ENCODE measurements at places on chromosomes 4 and X.

DNA sequence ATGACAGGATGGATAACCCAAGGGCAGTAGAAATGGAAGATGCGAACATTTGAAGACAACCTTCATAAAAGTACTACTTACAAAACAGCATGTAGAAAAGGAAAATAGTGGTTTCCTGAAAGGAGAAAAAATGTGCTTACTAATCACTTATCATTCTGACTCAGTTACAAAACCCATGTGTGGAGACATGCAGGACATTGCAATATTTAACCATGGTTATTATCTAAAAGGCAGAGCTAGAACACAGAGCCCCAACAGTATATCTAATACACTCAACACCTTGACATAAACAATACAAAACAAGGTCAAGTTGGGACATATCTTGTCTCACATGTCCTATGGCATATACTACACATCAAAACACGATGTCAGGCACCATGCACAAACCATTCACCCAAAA, 55.9 kb downstream of the EIF4E start:
- DNase-seq, result peak; percentile 22

GRCh38 chrX:110877326-110877725, 81.7 kb upstream of the CHRDL1 start:
- no peak for DNase-seq

DNA sequence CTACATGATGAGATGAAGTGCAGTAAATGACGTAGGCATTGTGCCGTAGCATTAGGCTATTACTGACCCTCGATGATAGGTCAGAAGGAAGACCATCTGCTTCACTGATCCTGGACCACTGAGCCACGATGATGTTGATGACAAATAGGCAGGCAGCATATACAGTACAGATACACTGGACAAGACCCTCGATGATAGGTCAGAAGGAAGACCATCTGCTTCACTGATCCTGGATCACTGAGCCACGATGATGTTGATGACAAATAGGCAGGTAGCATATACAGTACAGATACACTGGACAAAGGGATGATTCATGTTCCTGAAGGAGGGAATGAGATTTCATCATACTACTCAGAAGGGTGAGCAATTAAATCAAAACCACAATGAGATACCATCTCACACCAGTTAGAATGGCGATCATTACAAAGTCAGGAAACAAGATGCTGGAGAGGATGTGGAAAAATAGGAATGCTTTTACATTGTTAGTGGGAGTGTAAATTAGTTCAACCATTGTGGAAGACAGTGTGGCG, 50.9 kb downstream of the BEND4 start:
- DNase-seq, result no peak

GRCh38 chr4:95478679-95479078, 70.1 kb downstream of the UNC5C start:
- DNase-seq, result no peak

DNA sequence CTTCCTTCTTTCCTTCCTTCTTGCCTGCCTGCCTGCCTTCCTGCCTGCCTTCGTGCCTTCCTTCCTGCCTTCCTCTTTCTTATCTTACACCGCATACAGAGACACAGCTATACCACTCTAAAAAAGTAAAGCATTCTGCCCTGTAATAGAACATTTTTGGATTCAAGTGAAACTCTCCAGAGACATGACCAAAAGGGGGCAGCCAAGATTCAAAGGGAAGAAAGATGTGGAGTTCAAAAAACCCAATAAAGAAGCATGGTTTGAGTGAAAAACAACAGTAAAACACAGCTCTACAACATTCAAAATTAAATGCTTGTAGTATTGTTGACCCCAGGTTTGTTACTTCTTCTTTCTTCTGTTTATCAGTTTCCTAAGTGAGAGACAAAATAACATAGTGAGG, 914.9 kb upstream of the PCDH7 start:
- no peak for DNase-seq

DNA sequence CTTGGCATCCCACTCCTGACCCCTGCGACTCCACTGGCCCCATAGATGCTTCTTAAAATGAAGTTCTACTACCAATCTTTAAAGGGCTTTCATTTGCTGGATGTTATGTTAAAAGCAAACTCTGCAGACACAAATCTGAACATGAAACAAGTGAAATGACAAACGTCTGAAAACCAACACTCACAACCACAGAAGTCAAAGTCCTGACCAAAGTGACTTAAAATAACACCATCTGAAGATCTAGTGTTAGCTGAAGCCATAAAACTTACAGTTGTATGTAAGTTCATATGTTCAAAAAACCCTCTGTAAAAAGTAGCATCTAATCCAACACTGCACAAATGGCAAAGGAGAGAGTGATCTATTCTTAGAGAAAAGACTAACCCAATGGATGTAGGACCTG, 178.7 kb downstream of the SH3KBP1 start:
- DNase-seq, result no peak

DNA sequence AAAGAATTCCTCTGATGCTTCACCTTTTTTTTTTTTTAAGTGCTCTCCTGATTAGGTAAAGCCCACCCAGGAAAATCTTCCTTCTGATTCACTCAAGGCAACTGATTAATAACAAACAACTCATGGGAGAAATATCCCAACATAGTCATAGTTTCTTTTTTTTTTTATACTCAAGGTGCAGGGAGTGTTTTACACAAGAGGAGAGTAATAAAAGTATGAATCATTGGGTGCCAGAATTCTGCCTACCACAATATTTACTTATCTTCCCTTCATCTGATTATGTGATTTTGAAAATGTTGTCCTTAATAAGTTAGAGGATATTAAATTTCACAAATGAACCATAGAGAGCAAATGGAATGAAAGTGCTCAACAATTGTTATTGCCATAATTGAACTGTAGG, 329.9 kb downstream of the TECRL start:
- no peak for DNase-seq

DNA sequence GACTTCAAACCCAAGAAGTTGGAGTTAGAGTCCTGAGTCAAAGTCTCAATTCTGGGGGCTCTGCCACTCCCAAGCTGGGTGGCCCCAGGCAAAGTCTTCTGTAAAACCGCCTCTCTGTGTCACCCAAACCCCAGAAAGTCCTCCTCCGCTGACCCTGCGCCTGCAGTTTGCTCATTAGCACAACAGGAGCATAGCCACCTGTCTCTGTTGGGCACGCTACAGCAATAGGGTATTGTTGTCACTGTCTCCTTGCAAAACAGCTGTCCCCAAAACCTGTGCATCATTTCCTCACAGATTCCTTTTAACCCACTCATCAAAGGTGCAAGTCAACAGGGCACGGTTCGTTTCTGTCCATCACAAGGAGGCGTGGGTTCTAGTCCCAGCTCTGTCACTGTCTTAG, 8.0 kb upstream of the DGAT2L6 start:
- DNase-seq, result no peak

DNA sequence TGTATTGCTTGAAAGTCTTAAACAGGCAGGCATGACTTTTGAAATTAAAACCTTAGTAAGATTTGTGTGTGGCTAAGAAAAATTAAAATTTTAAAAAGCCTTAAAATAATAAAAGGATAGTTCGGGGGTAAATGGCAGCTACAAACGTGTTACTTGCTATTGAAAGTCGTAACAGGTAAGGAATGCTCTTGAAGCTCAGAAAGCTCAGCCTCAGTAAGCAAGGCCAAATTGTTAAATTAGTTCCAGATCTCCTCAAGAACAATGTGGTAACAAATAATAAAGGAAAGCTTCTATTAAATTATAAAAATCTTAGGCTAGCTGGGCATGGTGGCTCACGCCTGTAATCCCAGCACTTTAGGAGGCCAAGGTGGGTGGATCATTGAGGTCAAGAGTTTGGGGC, 25.5 kb downstream of the PRMT9 start:
- no peak for DNase-seq

- no peak for DNase-seq
Measured at GRCh38 chr4:22488106-22488505, 27.8 kb downstream of the ADGRA3 start.

- peak; percentile 51 for DNase-seq
Measured at GRCh38 chr4:87017580-87018342, 83.0 kb downstream of the AFF1 start.

DNA sequence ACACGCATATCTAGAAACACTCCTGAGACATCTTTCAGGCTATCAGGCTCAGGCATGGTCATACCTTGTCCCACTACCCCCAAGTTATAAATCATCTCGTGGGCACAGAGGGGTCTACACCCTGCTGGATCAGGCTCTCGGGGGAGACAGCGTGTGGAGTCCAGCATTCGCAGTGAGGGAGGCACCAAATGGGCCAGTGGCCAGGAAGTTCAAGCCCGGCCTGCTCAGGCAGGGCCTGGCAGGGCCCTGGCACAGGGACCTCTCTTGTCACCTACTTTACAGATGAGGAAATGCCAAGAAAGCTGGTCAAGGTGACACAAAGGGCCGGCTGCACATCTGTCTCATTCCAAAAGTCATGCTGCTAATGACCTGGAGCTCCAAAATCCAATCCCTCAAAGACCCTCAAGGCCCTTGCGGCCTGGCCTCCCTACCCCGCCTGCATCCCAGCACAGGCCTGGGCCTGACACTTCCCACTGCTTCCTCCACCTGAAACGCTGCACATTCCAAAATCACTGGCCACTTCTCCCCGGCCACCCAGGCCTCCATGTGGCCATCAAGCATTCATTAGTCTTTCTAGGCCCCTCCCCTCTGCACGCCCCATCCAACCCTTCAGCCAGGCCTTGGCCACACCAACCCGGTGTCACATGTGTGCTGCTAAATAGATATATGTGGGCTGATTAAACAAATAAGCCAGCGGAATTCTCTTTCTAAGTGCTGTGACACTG, 35.6 kb downstream of the ACOX3 start:
- DNase-seq, result no peak
